ENCODE measurements at places on chromosomes 5 and 9.

- DNase-seq, result no peak
Measured at GRCh38 chr9:19927560-19927959, 138.7 kb upstream of the SLC24A2 start.

DNA sequence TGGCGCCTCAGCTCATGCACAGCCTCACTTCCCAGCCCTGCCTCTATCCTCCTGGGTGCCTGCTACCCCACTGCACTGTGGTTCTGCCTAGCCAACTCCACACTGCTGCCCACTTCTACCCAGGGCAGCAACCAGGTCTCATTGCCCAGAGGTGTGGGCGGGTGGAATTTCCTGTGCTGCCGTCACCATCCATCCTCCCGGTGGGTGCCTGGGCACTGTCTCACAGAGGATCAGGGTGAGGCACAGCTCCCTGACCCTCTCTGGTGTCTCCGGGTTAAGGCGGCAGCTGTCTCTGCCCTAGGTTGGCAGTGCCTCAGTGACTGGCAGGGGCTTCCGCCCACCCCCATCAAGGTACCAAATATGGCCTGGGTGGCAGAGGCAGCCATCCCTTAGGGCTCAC, 4.3 kb upstream of the MTMR12 start:
- peak; percentile 8 for DNase-seq

GRCh38 chr9:137807721-137808703, 69.6 kb upstream of the CACNA1B start:
- DNase-seq, result no peak

GRCh38 chr5:120092649-120093048, 371.5 kb upstream of the PRR16 start:
- DNase-seq, result no peak

DNA sequence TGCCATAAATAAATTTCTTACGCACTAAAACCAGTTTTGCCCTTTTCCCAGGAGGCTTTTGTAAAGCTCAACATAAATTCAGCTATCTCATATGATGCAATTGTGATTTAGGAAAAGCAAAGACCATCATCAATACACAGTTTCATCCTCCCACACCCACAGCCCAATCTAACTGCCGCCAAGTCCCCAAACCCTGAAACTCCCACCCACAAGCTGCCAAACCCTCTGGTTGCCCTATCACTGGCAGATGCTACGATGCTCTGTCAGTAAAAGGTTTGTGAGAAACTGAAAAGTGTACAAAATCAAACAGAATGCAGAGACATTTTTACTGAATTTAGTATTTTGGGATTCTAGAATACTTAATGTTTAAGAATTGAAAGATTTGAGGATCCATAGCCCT, 42.8 kb upstream of the NR4A3 start:
- no peak for DNase-seq

GRCh38 chr9:5976674-5977397, 38.6 kb downstream of the RANBP6 start:
- DNase-seq, result no peak

- no peak for DNase-seq
Measured at GRCh38 chr5:159003045-159004030, 96.4 kb downstream of the EBF1 start.

GRCh38 chr5:32387841-32388240, 56.7 kb downstream of the ZFR start:
- DNase-seq, result no peak

DNA sequence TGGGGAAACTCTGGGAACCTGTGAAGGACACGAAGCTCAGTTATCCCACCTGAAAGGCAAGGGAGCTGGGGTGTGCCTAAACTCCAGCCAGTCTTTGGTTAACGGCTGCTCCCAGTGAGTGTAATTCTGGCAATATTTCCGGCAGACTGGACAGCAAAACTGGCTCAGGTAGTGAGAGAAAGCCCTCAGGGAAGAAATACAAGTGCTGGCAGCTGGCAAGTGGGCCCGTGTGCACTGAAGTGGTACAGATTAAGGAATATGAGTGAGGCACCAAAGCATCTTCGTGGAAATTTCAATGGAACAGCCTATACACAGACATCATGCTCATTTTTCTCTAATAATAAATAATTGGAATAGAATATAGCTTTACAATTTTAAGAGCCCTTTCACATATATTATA, 56.2 kb downstream of the ABHD17B start:
- DNase-seq, result no peak

GRCh38 chr5:79947567-79947966, 43.5 kb downstream of the MTX3 start:
- DNase-seq, result no peak

GRCh38 chr9:89743216-89743572, 138.4 kb downstream of the GADD45G start:
- no peak for DNase-seq

- DNase-seq, result peak; percentile 62
Measured at GRCh38 chr5:128201065-128201926, 117.7 kb downstream of the SLC12A2 start.

DNA sequence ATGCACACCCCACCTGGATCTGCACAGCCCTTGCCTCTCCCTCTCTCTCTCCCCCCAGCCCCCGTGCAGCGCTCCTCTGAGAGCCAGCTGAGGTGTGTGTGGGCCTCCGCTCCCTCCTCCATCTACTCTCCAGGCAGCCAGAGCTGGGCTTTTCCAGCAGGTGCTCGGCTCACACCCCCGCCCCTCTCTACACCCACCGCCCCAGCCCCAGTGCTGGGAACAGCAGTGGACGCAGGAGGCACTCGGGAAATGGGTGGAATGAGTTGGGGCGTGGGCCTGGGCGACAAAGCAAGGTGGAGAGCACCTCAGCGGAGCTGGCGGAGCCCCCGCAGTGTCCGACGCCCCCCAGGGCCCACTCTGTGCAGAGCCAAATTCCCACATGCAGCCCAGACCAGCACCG, 13.3 kb upstream of the LHX3 start:
- no peak for DNase-seq

- DNase-seq, result no peak
Measured at GRCh38 chr5:131542723-131543122, 92.3 kb downstream of the RAPGEF6 start.

GRCh38 chr5:180717989-180718388, 21.9 kb downstream of the OR2Y1 start:
- DNase-seq, result no peak

- DNase-seq, result no peak
Measured at GRCh38 chr5:169695025-169695625, 58.0 kb downstream of the DOCK2 start.

GRCh38 chr5:72296256-72296655, 23.8 kb downstream of the MRPS27 start:
- no peak for DNase-seq

GRCh38 chr5:13250464-13251291, 693.8 kb downstream of the DNAH5 start:
- no peak for DNase-seq

DNA sequence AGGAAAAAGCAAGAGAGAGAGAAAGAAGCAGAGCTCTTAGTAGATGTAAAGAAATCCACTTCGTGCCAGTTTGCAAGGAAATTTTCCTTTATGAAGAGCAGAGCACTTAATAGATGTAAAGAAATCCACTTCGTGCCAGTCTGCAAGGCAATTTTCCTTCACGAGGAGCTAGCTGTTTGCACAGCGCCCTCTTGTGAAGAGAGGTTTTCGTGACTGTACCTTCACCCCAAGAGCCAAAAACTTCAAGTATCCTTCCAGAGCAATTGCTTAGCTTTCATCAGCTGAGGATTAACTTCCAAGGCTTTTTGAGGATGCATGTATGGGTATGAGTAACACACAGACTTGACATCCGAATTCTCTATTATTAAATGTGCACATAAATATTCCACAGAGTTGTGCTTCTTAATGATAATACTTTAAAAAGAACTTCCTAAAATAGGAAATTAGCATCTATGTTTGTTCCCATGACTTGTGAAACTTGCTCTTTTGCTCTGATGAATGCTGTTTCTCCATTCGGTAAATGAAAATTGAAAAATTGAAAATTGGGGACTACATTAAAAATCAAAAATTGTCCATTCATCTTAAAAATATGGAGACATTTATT, 525.6 kb downstream of the PDE4D start:
- DNase-seq, result peak; percentile 56

- no peak for DNase-seq
Measured at GRCh38 chr5:119339344-119339743, 16.5 kb upstream of the TNFAIP8 start.

DNA sequence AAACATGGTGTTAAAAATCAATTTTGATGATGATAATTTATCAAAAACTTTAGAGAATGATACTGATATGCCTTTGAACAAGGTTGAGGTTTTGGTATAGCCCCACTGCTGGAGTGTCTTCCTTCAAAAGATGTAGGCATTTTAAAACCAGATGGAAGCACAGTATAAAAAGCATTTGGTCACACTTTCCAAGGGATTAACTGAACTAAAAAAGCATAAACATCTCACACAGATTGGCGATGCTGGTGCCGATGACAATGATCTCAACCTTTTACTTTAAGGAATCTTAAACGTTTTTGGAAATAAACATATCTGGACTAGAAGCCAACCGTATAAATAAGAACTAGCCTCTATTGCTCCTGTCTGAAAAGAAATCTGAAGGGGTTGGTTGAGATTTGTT, 488.4 kb downstream of the ENC1 start:
- no peak for DNase-seq

GRCh38 chr9:124216474-124217176, 41.1 kb upstream of the NEK6 start:
- DNase-seq, result peak; percentile 86

- no peak for DNase-seq
Measured at GRCh38 chr5:179113945-179114641, 53.9 kb downstream of the ZNF354C start.

- DNase-seq, result no peak
Measured at GRCh38 chr5:149038336-149039080, 24.4 kb downstream of the SH3TC2 start.

DNA sequence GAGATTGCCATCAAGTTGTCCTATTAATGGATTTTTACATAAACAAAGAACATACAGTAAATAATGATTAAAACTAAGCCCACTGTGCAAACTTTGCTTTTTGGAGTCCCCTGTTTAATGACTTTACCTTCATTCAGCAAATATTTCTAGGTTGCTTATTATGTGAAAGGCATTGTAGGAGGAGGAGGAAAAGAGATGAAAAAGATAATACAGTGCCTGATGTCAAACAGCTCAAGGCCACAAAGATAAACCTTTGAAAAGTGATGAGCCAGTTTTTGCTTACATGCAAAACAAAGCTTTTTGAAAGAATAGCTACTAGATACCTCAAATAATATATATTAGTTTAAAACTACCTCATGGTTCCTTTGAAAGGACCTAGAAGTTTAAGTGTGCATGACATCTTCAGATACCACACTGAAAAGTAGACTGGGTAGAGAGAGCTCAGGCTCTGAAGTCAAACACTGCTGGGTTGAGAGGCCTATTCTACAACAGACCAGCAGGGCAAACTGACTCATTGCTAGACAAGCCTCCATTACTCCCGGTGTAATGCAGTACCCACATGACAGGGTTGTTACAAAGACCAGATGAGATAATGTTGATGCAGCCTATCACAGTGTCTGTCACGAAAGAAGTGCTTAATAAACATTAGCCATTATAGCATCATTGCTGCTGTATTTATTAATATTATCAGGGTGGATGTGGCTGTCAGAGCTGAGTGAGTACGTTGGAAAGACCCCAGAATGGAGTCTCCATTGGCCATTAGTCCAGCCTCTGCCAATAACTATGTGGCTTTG, 11.8 kb downstream of the DEPDC1B start:
- DNase-seq, result peak; percentile 66

- no peak for DNase-seq
Measured at GRCh38 chr9:126173929-126174328, 152.7 kb upstream of the MVB12B start.

GRCh38 chr5:132497488-132497997, 7.0 kb upstream of the IRF1 start:
- DNase-seq, result no peak

GRCh38 chr5:107469485-107470294, 201.0 kb downstream of the EFNA5 start:
- peak; percentile 50 for DNase-seq
